Fibroblast of skin of right biceps (primary cell): ENCODE measurements at places on chromosomes 11 and 22.

GRCh38 chr11:69364921-69365320 is 71.0 kb downstream of the MYEOV start:
- DNase-seq: peak; percentile 63

- no peak for DNase-seq
These were observed 231.3 kb downstream of the DSCAML1 start for GRCh38 chr11:117565709-117566108.

- DNase-seq: no peak
These were observed 13.4 kb upstream of the CAPN5 start for GRCh38 chr11:77053217-77054015.

DNA sequence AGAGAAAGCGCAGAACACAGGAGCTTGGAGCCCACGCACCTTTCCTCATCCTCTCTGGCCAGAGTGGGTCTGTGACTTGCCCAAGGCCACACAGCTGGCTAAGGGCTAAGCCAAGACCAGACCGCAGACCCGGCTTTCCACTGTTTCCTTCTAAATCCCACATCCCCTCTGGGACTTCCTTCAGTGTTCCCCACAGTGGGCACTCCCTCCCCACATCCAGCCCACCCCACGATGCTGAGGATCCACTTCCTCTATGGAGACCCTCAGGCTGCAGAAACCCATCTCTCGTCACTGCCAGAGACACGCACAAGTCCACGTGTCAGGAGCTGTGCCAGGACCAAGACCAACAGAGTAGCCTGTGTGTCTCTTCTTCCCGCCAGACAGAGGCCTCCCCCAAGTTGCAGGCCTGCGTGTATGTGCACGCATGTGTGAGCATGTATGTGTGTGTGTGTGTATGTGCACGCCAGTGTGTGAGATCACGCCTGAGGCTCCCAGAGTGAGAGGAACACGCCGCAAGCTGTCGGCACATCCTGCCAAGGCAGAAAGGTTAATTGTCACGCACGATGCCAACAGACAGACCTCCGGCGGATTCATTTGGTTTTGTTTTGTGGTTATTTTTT is 21.6 kb downstream of the PDGFB start:
- no peak for DNase-seq

- no peak for DNase-seq
These were observed 5.3 kb downstream of the FXYD6 start for GRCh38 chr11:117871160-117871559.

DNA sequence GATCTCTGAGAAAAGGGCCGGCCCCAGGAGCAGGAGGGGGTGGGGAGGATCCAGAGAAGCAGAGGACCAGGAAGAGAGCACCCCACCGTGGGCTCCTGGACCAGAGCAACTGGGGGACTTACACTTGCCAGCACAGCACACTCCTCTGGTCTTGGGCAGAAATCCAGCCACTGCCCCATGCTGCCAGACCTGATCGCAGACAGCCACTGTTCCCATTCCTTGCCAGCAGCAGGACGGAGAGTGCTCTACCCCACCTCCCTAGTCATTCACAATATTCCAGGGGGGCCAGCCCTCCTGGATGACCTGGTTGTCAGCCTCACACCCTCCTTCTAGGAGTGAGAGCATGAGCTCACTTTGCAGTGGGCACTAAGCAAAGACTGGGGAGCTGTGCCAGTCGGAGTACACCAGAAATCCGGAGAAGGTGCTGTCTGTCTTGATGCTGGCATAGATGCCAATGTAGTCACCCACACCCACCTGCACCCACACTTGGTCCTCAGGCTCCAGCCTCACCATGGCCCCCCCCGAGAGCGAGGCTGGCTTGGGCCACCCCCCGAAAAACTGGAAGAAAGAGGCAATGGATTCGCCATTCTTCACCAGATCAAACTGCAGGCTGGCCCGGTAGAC is 1.6 kb downstream of the C1QTNF5 start:
- no peak for DNase-seq

- DNase-seq: no peak
These were observed 96.4 kb upstream of the AMOTL1 start for GRCh38 chr11:94671553-94672366.

- no peak for DNase-seq
These were observed 492.1 kb downstream of the SOX6 start for GRCh38 chr11:15864026-15864805.

DNA sequence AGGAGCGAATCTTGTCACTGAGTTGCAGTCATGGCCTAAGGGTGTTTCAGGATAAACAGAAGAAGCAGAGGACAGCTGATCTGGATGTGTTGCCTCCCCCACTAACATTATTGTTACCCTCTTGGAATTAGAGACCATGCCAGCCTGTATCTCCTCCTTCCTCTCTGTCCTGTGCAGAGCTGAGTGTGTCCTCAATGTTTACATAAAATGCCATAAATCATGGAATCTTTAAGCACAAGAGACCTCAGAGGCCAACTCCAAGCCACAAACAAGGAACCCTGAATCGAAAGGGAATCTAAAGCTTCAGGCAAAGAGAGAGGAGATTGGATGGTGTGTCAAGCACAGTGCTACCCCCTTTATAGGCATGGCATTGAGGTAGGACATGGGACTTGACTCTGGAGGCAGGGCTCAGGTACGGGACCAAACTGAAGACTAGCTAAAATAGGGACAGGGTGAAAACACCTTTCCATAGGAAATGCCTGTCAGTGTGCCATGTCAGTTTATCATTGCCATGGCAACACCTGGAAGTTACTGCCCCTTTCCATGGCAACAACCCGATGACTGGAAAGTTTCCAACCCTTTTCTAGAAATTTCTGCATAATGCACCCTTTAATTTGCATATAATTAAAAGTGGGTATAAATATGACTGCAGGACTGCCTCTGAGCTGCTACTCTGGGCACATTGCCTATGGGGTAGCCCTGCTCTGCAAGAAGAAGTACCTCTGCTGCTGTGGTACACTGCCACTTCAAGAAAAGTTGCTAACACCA is 489.7 kb downstream of the MIAT start:
- DNase-seq: no peak

- DNase-seq: no peak
These were observed 25.8 kb upstream of the TREH start for GRCh38 chr11:118705111-118705741.

DNA sequence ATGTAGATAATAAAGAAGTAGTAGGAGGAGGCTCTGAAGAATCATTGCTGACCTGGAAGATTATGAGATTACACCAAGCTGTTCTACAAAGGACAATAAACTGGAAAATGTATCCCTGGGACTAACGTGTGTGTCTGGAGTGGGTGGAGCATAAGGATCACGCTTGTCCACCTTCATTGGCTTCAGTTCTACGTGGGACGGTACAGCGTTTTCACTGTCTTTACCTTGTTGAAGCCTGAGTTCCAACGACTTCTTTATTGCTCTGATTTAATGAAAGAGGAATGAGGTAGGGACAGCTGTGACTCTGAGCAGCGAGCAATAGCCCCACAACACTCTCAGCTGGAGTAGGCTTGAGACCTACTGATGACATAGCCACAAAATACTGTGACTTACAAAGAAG is 87.0 kb downstream of the ARHGAP42 start:
- no peak for DNase-seq

GRCh38 chr11:27395556-27396258 is 32.7 kb upstream of the CCDC34 start:
- no peak for DNase-seq
